ENCODE measurements at places on chromosomes 12 and 14.

- no peak for DNase-seq
These were observed 239.0 kb downstream of the SLC16A7 start for GRCh38 chr12:59834659-59835474.

- no peak for DNase-seq
These were observed 261.5 kb downstream of the SUDS3 start for GRCh38 chr12:118637767-118638370.

GRCh38 chr14:51357250-51357649, 117.2 kb downstream of the TMX1 start:
- DNase-seq: no peak

DNA sequence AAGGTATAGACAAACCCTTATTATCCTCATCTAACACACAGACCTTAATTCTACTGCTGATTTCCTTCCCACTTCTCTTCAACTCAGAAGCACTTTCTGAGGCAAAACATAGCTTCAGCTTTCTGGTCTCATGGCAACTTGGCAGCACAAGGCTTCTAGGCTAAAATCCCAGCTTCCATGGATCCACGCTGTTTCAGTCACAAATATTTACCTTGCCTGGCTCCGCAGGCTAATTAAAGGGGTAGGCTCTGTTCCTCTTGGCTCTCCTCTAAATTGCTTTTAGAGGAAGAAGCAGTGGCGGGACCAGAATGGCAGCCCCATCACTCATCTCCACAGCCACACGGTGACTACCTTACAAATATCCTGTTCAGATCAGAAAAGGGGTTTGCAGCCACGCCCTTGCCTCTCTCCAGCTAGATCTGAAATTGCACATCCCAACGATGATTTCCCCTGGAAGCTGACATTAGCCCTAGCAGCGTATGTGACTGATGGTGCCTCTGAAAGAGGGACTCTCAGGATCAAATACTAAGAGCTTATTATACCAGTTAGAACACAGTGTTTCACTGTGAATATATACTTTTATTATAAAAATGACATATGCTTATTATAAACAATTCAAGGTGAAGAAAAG, 221.5 kb upstream of the NUDT4 start:
- DNase-seq: no peak

GRCh38 chr12:76398106-76398505, 49.9 kb upstream of the BBS10 start:
- no peak for DNase-seq

DNA sequence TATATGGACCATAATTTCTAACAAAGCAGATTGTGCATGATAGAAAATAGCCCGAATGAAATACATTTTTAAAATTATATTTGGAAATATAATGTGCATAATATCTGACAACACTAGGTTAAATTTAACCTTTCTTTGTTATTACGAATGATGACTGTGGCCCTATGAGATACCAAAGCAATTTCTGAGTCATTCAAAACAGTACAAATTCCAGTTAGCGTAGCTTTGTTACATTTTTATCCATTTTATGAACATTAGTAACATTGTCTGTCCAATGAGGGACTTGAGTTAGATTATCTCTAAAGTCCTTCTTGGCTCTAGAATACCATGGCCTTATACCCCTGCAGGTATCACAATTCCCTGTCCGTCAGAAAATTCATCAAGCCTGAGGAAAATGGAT, 39.0 kb upstream of the REP15 start:
- no peak for DNase-seq

GRCh38 chr14:86420131-86420530, 890.2 kb downstream of the FLRT2 start:
- no peak for DNase-seq

DNA sequence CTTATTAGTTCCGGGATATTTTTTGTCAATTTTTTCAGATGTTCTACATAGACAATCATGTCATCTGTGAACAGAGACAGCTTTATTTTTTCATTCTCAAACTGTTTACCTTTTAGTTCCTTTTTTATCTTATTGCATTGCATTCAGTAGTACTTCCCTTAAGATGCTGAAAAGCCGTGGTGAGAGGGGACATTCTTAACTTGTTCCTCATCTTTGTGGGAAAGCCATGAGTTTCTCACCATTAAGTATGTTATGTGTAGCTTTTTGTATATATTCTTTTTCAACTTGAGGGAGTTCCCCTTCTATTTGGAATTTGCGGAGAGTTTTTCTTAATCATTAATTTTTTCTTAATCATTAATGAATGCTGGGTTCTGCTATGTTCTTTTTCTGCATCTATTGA, 1727.1 kb upstream of the SEL1L start:
- DNase-seq: no peak

GRCh38 chr12:90303771-90304170, 595.1 kb upstream of the ATP2B1 start:
- no peak for DNase-seq
